H7 (cell line): ENCODE measurements at places on chromosomes 7 and 10. TPM values are rescaled to one million over a fixed set of nuclear protein-coding genes. Genes with fewer than 3 reads are reported as not detected.

Gene CALHM1
- 0.07 TPM in 1 of 2 replicates, not detected in the other for total RNA-seq

Gene SPRN
- 0.18 TPM in 1 of 2 replicates, not detected in the other for total RNA-seq

Gene ELN
- 2.7 and 5.3 TPM in 2 replicates for total RNA-seq

Gene PLEKHS1
- not detected in 2 replicates for total RNA-seq

Gene SCART1
- total RNA-seq, result 0.03 and 0.44 TPM in 2 replicates

Gene CFAP58
- 0.62 and 2.0 TPM in 2 replicates for total RNA-seq

- no peak for DNase-seq
Observed at GRCh38 chr10:113924186-113924585, 69.7 kb downstream of the NHLRC2 start.

GRCh38 chr7:2112261-2113198 is 120.2 kb downstream of the MAD1L1 start:
- DNase-seq, result no peak

- no peak for DNase-seq
Observed at GRCh38 chr7:155365146-155365874, 67.6 kb downstream of the INSIG1 start.

- DNase-seq, result no peak
Observed at GRCh38 chr7:27966219-27966780, 214.3 kb downstream of the JAZF1 start.

GRCh38 chr10:52423369-52423768 is 109.3 kb downstream of the DKK1 start:
- no peak for DNase-seq

GRCh38 chr7:94205529-94205928 is 189.2 kb upstream of the COL1A2 start:
- no peak for DNase-seq

DNA sequence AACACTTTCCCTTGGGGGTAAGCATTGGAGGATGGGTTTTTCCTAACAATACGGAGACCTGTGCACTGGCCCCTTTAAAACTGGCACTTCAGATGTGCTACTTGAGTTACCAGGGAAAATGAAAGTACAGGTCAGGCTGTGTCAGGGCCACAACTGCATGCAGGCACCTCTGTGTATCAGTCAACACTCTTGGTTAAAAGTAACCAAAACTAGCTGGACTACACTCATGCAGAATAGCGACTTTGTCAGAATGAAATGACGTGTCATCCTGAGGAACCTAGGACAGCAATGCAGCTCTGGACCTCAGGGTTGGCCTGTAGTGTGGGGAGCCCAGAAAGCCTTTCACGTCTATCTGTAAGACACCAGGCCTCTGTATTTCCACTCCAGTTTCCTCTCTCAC is 33.8 kb upstream of the SMKR1 start:
- no peak for DNase-seq

GRCh38 chr10:132632851-132633684 is 95.5 kb downstream of the INPP5A start:
- DNase-seq, result no peak

DNA sequence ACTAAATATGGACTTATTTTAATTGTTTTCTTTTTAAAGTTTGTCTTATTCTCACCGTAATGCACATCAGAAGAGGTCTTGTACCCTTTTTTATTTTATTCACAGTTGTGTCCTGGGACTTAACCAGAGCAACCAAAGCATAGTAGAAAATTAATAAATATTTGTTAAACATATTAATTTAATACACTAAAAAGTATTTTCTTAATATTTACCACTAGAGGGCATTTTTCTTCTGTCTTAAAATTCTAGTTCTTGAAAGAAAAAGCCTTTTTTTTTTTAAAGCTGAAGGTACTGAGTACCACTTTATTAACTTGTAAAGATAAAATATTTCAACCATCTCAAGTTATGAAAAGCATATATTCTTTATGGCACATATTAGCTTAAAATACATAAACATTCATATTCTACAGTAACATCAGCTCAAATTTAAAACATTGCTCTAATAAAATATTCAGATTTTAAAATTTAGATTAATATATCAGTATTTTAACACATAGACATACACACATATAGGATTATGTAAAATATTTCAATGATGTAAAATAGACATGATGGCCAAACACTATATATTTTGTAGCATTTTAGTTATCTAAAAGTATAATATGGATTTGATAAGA is 260.4 kb downstream of the SEMA3A start:
- DNase-seq, result no peak

GRCh38 chr10:126321440-126321839 is 66.8 kb downstream of the ADAM12 start:
- DNase-seq, result no peak

DNA sequence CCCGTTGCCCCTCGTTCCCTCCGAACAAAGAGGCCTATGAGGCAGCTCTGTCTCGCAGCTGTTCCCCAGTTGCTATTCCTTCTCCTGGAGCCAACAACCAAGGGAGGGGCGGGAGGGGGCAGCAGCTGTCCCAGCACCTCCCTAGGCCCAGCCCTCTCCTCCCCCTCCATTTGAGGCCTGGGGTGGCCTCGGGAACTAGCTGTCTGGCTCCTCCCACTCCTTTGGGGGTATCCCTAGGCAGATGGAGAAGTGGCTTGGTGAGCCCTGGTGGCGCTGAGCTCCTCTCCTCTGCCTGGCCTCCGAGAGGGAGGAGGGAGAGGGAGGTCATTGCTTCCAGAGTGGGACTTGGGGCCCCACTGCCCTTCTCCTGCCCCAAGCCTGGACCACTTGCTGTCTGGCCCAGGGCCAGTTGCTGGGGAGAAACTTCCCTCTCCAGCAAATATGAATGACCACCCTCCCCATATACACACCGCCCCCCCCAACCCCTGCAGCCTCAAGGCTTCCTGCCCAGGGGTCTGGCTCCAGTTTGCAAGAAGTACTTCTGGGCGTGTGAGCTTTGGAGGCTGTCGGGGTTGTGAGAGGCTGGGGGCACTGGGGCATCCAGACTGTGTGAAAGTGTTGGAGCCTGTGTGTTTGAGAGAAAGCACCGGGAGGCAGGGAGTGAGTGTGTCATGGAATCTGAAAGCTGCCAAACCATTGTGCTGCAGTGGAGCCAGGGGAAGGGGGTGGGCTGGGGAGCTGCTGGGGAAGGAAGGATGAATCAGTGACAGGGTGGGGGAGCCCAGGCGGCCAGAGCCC is 3.1 kb downstream of the FLNC start:
- peak; percentile 87 for DNase-seq

- DNase-seq, result no peak
Observed at GRCh38 chr10:104197364-104197763, 34.8 kb downstream of the CFAP43 start.

GRCh38 chr10:34198953-34199352 is 616.1 kb downstream of the PARD3 start:
- no peak for DNase-seq

DNA sequence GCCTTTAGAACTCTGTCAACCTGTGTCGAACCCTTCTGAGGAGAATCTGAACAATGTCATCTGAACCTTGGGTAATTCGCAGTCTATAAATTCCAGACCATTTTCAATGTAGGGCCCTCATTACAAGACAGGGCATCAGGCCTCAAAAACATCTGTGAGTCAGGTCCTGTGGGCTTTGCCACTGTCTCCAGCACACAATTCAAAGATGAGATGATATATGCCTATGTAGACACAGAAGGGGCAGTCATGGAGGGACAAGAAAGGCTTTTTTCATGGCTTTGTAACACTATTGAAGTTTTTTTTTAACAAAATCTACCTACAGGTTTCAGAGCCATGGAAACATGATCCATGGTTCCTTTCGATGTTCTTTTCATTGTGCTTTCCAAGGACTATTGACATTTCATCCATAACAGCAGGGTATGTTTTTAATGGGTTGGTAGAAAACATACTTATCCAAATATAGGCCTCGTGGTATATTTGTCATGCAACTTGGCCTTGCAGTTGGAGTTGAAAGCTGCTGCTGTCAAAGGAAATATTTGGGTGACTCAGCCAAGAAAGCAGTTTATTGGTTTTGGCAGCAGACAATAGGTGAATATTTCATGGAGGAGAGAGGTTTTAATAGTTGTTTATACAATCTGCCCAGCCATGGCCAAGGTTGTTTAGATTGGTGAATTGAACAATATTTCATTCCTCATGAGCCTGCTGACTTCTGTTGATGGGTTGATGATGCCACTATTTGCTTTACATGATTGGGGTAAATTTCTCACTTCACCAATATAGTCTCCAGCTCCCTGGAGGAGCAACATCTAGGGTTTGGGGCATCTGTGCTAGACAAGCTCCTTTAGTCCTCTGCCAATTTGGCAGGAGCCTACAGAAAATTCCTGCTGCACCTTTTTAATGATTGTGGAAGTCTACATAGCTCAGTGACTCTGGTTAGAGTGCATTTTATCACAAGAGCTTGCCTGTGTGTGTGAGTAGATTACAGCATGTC is 158.4 kb upstream of the TMEM72 start:
- DNase-seq, result no peak

DNA sequence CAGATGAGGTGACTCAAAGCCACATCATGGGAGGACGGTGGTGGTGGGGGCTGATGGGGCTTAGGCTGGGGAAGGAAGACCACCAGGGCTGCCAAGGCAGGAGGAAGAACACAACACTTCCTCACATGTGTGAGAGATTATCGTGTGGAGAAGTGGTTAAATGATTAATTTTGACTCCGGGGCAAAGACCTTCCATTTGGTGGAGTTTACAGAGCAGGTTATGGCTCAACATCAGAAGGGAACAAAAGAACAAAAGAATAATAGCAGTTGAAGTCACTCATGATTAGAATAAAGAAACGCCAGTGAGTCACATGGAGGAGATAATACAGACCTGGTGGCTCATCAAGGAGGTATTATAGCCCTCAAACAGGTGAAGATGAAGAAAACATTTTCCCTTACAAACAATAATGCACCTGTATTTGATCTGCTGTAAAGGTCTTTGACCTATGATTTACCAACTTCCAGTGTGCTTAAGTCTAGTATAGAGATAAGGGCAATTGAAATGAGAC is 170.1 kb downstream of the PKD1L1 start:
- no peak for DNase-seq

- DNase-seq, result no peak
Observed at GRCh38 chr7:32915041-32915536, 23.5 kb upstream of the KBTBD2 start.
